Gastrocnemius medialis (tissue), 4 donors: ENCODE measurements at places on chromosomes 16 and 17. TPM values are rescaled to one million over a fixed set of nuclear protein-coding genes. Genes with fewer than 3 reads are reported as not detected.

DNA sequence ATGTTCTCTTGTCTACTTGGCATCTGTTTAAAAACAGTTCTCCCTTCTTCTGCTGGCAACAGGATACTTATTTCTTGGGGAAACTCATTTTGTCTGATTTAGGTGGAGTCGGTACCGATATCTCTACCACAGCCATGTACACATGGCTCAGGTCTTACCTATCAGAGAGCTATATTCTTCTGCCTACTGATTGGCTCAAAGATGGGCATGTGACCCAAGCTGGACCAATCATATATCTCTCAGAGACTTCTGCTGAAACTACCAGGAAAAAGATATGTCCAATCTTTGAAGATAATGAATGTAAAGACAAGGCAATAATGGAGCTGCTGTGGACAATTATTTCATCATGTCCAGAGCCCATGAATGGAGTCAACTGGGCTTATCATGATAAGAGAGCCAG is 21.6 kb upstream of the SHISA9 start:
- H3K4me3 ChIP-seq = no peak overlapping the region
- no peaks in the 10 kb centered on the region for H3K36me3 ChIP-seq
- H3K27me3 ChIP-seq = no peaks in the 10 kb centered on the region
- no peaks in the 10 kb centered on the region for H3K4me1 ChIP-seq

- H3K36me3 ChIP-seq = no peaks in the 10 kb centered on the region
- peak overlapping the region; percentile 93 for H3K27ac ChIP-seq
- peak overlapping the region; percentile 36 for H3K4me3 ChIP-seq
Observed at GRCh38 chr16:89319886-89320781, 102.6 kb downstream of the ZNF778 start.

DNA sequence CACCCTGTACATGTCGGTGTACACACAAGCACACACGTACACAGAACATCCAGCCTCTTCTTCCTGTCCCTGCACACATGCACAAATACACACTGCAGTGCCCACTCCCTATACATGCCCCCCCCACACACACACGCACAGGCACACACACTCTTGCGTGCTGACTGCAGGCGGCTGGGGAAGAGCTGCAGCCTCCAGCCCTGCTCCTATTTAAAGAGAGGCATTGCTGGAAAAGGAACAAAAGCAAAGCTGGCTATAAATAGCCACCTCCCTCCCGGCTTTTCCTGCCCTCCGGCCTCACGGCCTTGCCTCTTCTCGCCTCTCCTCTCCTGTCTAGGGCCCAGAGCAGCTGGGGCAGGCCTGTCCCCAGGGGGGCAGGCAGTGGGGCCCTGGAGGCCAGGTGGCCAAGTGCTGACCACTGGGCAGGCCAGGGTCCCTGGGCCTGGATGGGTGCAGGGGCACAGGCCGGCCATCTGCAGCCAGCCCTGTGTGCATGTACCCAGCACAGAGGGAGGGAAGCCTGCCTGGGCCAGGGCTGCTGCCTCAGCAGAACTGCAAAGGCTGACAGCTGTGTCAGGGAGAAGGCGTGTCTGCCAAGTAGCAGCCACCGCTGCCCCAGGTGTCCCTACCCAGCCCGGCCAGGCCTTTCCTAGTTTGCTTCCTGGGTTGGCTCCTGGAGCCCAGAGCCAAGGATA is 25.4 kb downstream of the RTN4RL1 start:
- peak overlapping the region; percentile 29 for H3K4me3 ChIP-seq
- no peaks in the 10 kb centered on the region for H3K27me3 ChIP-seq
- H3K4me1 ChIP-seq = peaks cover 51% of the 10 kb centered on the region

GRCh38 chr17:73589363-73589980 is 54.8 kb downstream of the SDK2 start:
- no peak overlapping the region for H3K4me3 ChIP-seq
- no peaks in the 10 kb centered on the region for H3K27me3 ChIP-seq

RRAD gene
- 286 TPM for total RNA-seq

DNA sequence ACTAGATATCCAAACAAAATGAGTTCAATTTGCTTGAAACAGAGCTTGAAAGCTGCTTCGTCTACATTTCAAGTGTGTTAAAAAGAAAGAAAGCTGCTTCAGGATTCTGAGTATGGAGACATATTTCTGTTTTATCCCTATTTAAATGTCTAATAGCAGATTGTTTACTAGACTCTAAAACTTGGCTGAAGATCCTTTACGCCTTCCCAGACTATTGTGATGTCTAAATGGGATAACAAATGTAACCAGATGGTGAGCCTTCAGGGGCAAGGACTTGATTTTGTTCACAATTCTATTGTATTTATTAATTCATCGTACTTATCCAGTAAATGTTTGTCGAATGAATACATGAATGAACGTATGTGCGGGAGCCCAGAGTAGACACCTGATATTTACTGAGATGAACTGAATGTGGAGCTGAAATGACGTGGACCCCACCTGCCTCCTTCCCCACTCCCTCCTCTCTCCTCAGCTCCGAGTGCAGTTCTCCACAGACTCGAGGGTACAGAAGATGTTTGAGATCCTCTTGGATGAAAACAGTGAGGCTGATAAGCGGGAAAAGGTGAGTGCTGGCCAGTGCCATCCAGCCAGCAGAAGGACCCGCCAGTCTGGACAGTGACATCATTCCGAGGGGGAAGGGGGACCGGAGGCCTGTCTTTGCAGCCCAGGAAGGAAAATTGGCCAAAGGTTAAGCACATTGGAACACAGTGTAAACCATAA is 5.0 kb downstream of the UNC45B start:
- peak overlapping the region; percentile 35 for H3K27ac ChIP-seq
- no peak for DNase-seq
- H3K36me3 ChIP-seq = peaks cover 75% of the 10 kb centered on the region

DNA sequence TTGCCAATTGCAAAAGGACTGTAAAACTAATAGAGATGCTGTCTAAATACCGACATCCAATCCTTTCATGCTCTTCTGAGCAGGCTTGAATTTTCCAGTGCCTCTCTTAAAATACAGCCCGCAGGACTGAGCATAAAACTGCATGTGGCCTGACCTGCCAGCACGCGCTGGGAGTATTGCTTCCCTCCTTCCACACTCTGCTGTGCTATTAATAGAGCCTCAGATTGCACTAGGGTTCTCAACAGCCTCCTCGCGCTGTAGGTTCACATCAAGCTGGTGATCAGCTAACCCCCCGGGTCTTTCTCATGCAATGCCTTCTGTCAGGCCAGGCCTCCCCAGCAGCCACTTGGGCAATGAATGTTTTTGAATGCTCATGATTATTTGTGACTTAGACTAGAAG is 14.2 kb upstream of the MSI2 start:
- H3K4me1 ChIP-seq = peaks cover 13% of the 10 kb centered on the region
- no peaks in the 10 kb centered on the region for H3K36me3 ChIP-seq
- no peak overlapping the region for H3K4me3 ChIP-seq
- peak; percentile 81 for DNase-seq
- H3K27ac ChIP-seq = peak overlapping the region; percentile 76

DHX58 gene
- total RNA-seq = 4.3 TPM

MYOCD gene
- 2.0 TPM for total RNA-seq

GRCh38 chr17:57493625-57494024 is 237.3 kb downstream of the MSI2 start:
- no peaks in the 10 kb centered on the region for H3K27me3 ChIP-seq
- no peak overlapping the region for H3K27ac ChIP-seq
- H3K4me3 ChIP-seq = no peak overlapping the region
- H3K4me1 ChIP-seq = peaks cover 58% of the 10 kb centered on the region
- H3K36me3 ChIP-seq = no peaks in the 10 kb centered on the region
- DNase-seq = no peak

DCTN5 gene
- 34.4 TPM for total RNA-seq

DNA sequence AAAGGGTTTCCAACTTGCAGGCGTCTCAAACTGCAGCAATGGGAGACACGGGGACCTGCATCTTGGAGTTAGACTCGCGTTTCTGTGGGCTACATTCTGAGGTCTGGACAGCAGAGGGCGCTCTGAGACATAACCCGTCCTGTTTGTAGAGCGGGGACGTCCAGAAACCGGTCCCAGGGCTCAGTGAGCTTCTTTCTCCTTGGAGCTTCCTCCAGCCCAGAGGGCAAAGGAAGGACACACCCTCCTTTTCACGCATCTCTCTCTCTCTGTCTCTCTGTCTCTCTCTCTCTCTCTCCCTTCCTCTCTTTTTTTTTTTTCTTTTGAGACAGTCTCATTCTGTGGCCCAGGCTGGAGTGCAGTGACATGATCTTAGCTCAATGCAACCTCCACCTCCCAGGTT is 19.8 kb downstream of the COX4I1 start:
- no peak overlapping the region for H3K4me3 ChIP-seq
- H3K36me3 ChIP-seq = no peaks in the 10 kb centered on the region
- DNase-seq = peak; percentile 29
- no peaks in the 10 kb centered on the region for H3K4me1 ChIP-seq

CHRNE gene
- not detected for total RNA-seq
